ENCODE measurements at places on chromosomes 6 and 20. TPM values are rescaled to one million over a fixed set of nuclear protein-coding genes. Genes with fewer than 3 reads are reported as not detected.

Gene ZBTB22
- 11.8 TPM for total RNA-seq

Gene TCF15
- total RNA-seq, result not detected

Gene CST7
- 202 TPM for total RNA-seq

Gene CHRNA4
- not detected for total RNA-seq

DNA sequence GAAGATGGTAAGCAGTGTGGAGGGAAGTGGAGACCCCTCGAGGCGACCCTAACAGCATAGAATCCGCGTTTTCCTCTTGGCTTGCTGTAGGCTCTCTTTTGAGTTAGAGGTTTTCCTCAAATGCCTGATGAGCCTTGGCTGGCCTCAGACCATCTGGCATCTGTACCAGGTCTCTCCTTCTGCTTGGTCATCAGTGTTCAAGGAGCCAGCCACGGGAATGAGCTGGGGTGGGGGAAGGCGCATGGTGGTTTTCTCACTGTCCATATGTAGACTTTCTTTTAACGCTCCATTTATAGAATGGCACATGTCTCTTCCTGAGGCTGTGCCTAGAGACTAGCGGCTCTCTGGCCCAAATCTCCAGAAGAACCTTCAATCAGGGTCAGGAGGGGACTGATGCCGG is 8.1 kb upstream of the GUCA1A start:
- no peaks in the 10 kb centered on the region for H3K36me3 ChIP-seq
- no peak overlapping the region for H3K4me3 ChIP-seq
- H3K4me1 ChIP-seq, result peaks cover 5% of the 10 kb centered on the region
- DNase-seq, result no peak
- H3K27me3 ChIP-seq, result peaks cover 18% of the 10 kb centered on the region

DNA sequence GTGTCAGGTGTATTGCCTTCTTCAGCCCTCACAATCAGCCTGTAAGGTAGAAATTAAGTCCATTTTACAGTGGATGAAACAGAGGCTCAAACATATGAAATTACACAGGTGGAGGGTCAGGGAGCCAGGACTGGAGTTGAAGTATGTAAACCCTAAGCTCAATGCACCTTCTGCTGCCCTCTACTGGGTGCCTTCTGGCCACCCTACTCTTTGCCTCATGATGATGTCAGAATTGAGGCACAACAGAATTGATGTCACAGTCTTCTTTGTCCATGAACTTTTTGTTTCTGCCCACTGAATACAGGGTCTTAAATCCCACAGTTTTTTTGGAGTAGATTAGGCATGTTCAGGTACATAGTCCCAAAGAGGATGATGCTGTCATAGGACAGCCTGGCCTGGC is 400.8 kb upstream of the CHD6 start:
- H3K27ac ChIP-seq, result no peak overlapping the region
- no peaks in the 10 kb centered on the region for H3K36me3 ChIP-seq
- no peak overlapping the region for H3K4me3 ChIP-seq
- no peaks in the 10 kb centered on the region for H3K4me1 ChIP-seq

- no peak overlapping the region for H3K4me3 ChIP-seq
- DNase-seq, result no peak
- no peaks in the 10 kb centered on the region for H3K4me1 ChIP-seq
- no peaks in the 10 kb centered on the region for H3K36me3 ChIP-seq
- H3K27ac ChIP-seq, result no peak overlapping the region
These were observed 89.4 kb upstream of the AFDN start for GRCh38 chr6:167737205-167737830.

DNA sequence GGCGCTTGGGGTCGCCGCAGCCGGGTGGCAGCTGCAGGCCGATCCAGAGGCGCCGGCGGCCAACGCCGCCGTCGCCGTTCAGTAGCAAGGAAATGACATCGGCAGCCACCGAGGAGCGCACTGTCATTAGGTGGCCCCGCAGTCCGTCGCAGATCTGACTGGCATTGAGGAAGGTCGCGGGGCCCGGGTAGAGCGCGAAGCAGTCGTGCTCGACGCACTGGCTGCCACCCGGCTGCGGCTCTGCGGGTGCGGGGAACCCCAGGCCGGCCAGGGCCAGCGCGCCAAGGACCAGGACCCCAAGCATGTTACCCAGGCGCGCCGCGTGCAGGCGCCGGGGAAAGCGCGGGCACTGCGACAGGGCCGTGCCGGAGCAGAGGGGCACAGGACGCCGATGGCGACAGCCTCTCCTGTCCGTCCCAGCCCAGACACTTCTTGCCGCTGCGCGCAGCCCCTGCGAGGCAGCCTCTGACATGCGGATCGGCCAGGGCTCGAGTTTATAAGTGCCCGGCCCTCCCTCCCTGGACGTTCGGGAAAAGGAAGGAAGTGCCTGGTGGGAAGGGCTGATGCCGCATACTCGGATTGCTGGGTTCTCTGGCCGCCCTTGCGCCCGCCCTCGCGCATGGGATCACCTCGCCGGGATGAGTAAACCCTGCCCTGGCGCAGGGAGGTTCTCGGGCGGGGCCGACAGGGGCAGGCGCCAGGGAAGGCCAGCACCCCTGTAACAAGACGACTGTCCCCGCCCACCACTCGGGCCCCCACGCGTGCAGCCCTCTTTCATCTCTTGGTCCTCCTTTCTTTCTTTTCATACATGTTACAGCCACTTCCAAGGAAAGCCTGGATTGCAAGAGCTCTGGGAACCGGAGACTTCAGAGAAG is at the start of gene THBD:
Gene THBD (minus strand): TSS at position 472 of the 875 bp plus-strand sequence. CDS start 168 bp downstream, at position 304.
- no peak within 1 kb of the TSS for H3K4me3 ChIP-seq
- DNase-seq, result no peak
- H3K4me1 ChIP-seq, result peaks cover 10% of the 10 kb centered on the region
- no peak within 1 kb of the TSS for H3K27ac ChIP-seq
- H3K27me3 ChIP-seq, result peaks cover 67% of the 10 kb centered on the region

DNA sequence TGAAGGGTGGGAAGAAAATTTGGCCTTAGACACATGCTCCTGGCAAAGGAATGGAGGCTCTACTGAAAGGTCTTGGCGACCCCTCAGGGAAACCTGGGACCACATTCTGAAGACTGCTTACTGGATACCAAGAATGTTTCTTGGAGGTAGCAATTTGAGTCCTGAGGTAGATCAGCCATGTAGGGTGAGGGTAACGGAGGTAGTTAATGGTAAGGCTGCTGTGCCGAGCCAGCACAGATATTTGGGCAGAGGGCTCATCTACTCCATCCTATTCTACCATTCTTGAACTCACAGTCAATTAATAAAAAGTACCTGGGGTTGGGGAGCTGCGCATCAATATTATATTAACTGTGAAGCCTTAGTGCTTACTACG is 401 bp upstream of the PHF3 start:
- peak; percentile 41 for DNase-seq
- peaks cover 5% of the 10 kb centered on the region for H3K36me3 ChIP-seq
- peaks cover 40% of the 10 kb centered on the region for H3K4me1 ChIP-seq

- H3K4me3 ChIP-seq, result no peak overlapping the region
- H3K27me3 ChIP-seq, result no peaks in the 10 kb centered on the region
- peaks cover 16% of the 10 kb centered on the region for H3K36me3 ChIP-seq
- H3K27ac ChIP-seq, result no peak overlapping the region
- no peak for DNase-seq
These were observed 37.4 kb upstream of the RPL7L1 start for GRCh38 chr6:42841844-42842584.

Gene LRRC73
- 0.09 TPM for total RNA-seq

GRCh38 chr6:31171931-31172905 is 1.7 kb upstream of the POU5F1 start:
- no peak overlapping the region for H3K4me3 ChIP-seq
- H3K4me1 ChIP-seq, result peaks cover 6% of the 10 kb centered on the region
- no peaks in the 10 kb centered on the region for H3K27me3 ChIP-seq
- no peak for DNase-seq
- no peaks in the 10 kb centered on the region for H3K36me3 ChIP-seq
- H3K27ac ChIP-seq, result no peak overlapping the region

GRCh38 chr6:168301648-168302398 is 17.8 kb downstream of the DACT2 start:
- no peak overlapping the region for H3K27ac ChIP-seq
- no peak for DNase-seq
- H3K36me3 ChIP-seq, result no peaks in the 10 kb centered on the region
- H3K4me1 ChIP-seq, result no peaks in the 10 kb centered on the region
- peaks cover 4% of the 10 kb centered on the region for H3K27me3 ChIP-seq

GRCh38 chr6:81734081-81734480 is 18.4 kb downstream of the TENT5A start:
- DNase-seq, result no peak
- H3K36me3 ChIP-seq, result no peaks in the 10 kb centered on the region
- no peak overlapping the region for H3K4me3 ChIP-seq
- no peaks in the 10 kb centered on the region for H3K4me1 ChIP-seq
- no peak overlapping the region for H3K27ac ChIP-seq
- H3K27me3 ChIP-seq, result no peaks in the 10 kb centered on the region

DNA sequence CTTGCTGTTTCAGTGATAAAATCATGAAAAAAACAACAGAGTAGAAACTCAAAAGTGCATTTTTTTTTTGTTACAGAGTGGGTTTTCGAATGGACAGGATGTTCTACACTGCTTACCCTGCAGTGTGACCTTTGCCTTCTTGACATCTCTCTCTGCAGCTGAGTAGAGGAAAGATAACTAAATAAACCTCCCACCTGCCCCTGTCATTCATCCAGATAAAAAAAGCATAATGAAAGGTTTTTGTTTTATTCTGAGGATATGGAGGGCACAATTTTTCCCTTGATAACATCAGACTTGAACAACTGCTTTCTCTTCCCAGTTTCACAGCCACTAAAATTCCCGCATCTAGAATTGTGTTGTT is 193.6 kb upstream of the FOXQ1 start:
- H3K36me3 ChIP-seq, result no peaks in the 10 kb centered on the region
- peaks cover 17% of the 10 kb centered on the region for H3K27me3 ChIP-seq
- no peak for DNase-seq
- H3K27ac ChIP-seq, result no peak overlapping the region
- H3K4me3 ChIP-seq, result no peak overlapping the region

- H3K36me3 ChIP-seq, result no peaks in the 10 kb centered on the region
- no peak for DNase-seq
- H3K4me1 ChIP-seq, result no peaks in the 10 kb centered on the region
These were observed 83.4 kb upstream of the NNAT start for GRCh38 chr20:37437676-37438075.

Gene SLC32A1
- not detected for total RNA-seq

GRCh38 chr6:101085327-101085726 is 204.2 kb upstream of the ASCC3 start:
- no peak overlapping the region for H3K27ac ChIP-seq
- no peak for DNase-seq
- H3K36me3 ChIP-seq, result no peaks in the 10 kb centered on the region
- H3K4me3 ChIP-seq, result no peak overlapping the region

GRCh38 chr6:53336070-53336469 is 12.7 kb downstream of the ELOVL5 start:
- H3K27me3 ChIP-seq, result no peaks in the 10 kb centered on the region
- H3K27ac ChIP-seq, result peak overlapping the region; percentile 98
- H3K36me3 ChIP-seq, result peaks cover 33% of the 10 kb centered on the region
- peak overlapping the region; percentile 80 for H3K4me3 ChIP-seq
- no peak for DNase-seq

GRCh38 chr6:6823030-6823429 is 234.5 kb downstream of the LY86 start:
- H3K27me3 ChIP-seq, result peaks cover 44% of the 10 kb centered on the region
- no peak for DNase-seq
- H3K4me3 ChIP-seq, result no peak overlapping the region
- H3K36me3 ChIP-seq, result no peaks in the 10 kb centered on the region
- H3K4me1 ChIP-seq, result peaks cover 25% of the 10 kb centered on the region

- peaks cover 13% of the 10 kb centered on the region for H3K27me3 ChIP-seq
- no peaks in the 10 kb centered on the region for H3K36me3 ChIP-seq
- H3K4me3 ChIP-seq, result no peak overlapping the region
- no peaks in the 10 kb centered on the region for H3K4me1 ChIP-seq
- no peak overlapping the region for H3K27ac ChIP-seq
These were observed 384.1 kb downstream of the LAMA2 start for GRCh38 chr6:129267028-129267427.

Gene IMPG1
- total RNA-seq, result not detected

Gene NMBR
- total RNA-seq, result not detected

GRCh38 chr6:130615816-130616215 is 211.4 kb upstream of the SMLR1 start:
- no peak for DNase-seq
- no peaks in the 10 kb centered on the region for H3K27me3 ChIP-seq
- no peak overlapping the region for H3K4me3 ChIP-seq
- H3K4me1 ChIP-seq, result peaks cover 9% of the 10 kb centered on the region
- no peaks in the 10 kb centered on the region for H3K36me3 ChIP-seq

- no peaks in the 10 kb centered on the region for H3K36me3 ChIP-seq
- H3K27me3 ChIP-seq, result no peaks in the 10 kb centered on the region
- no peak overlapping the region for H3K27ac ChIP-seq
- no peak for DNase-seq
- H3K4me3 ChIP-seq, result no peak overlapping the region
These were observed 80.4 kb downstream of the DACT2 start for GRCh38 chr6:168239044-168239773.

GRCh38 chr20:16528078-16528477 is 45.2 kb downstream of the KIF16B start:
- no peak for DNase-seq
- no peaks in the 10 kb centered on the region for H3K27me3 ChIP-seq
- H3K4me1 ChIP-seq, result no peaks in the 10 kb centered on the region
- H3K4me3 ChIP-seq, result no peak overlapping the region

DNA sequence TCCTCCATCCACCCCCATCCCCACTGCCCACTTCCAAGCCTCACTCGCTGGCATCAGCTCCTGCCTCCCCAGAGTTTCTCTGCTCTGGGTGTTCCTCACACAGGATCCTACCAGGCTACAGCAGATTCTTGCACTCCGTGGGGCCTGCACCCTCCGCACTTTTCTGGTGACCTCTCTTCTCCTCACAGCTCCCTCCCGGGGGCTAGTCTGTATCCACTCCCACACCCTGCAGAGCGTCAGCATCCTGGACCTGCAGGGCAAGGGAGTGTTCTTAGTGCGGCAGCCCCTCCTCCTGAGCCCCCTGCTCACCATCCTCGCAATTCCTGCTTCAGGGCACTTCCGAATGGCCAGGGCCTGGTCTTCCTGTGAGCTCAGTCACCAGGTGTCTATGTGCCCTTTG is 224.2 kb downstream of the DLL1 start:
- H3K4me3 ChIP-seq, result no peak overlapping the region
- H3K27ac ChIP-seq, result no peak overlapping the region

Gene GNMT
- total RNA-seq, result 0.70 TPM

GRCh38 chr20:47167846-47168245 is 188.7 kb downstream of the ZMYND8 start:
- peaks cover 24% of the 10 kb centered on the region for H3K27me3 ChIP-seq
- DNase-seq, result no peak
- no peak overlapping the region for H3K4me3 ChIP-seq
- H3K4me1 ChIP-seq, result no peaks in the 10 kb centered on the region
- no peak overlapping the region for H3K27ac ChIP-seq
- no peaks in the 10 kb centered on the region for H3K36me3 ChIP-seq

Gene MCCD1
- not detected for total RNA-seq

Gene MATN4
- total RNA-seq, result 2.2 TPM

- no peak overlapping the region for H3K4me3 ChIP-seq
- no peaks in the 10 kb centered on the region for H3K27me3 ChIP-seq
- H3K36me3 ChIP-seq, result peaks cover 3% of the 10 kb centered on the region
- H3K4me1 ChIP-seq, result no peaks in the 10 kb centered on the region
These were observed 20.8 kb upstream of the TRAF3IP2 start for GRCh38 chr6:111626441-111626840.

- no peak overlapping the region for H3K4me3 ChIP-seq
- no peak overlapping the region for H3K27ac ChIP-seq
- H3K4me1 ChIP-seq, result no peaks in the 10 kb centered on the region
These were observed 170.9 kb downstream of the FUT9 start for GRCh38 chr6:96186516-96187195.

GRCh38 chr6:56366141-56366852 is 118.9 kb upstream of the COL21A1 start:
- H3K27ac ChIP-seq, result no peak overlapping the region
- no peaks in the 10 kb centered on the region for H3K4me1 ChIP-seq
- no peaks in the 10 kb centered on the region for H3K36me3 ChIP-seq

Gene SCUBE3
- 0.54 TPM for total RNA-seq

Gene PRL
- not detected for total RNA-seq

Measured in activated CD8-positive, alpha-beta memory T cell treated with anti-CD3 and anti-CD28 coated beads, Interleukin-2, amount 10 ng/mL, durations not matched to agents 7 days and 5 days (primary cell).